ENCODE measurements at places on chromosomes 5 and 9.

DNA sequence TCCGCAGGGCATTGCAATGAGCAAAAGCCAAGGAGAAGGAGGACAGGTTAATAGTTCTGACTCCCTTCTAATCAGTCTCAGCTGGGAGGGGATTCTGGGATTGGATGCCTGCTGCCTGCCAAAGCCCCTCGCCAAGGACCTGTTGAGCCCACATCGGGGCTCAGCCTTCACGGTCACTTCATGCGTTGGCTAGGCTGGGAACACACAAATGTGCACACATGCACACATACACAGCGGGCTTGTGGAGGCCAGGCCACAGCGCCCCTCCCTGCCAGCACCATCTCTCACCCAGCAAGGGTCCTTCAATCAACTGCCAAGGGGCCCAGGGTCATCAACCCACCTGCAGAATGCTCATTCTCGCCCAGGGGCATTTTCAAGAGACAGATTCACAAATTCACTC, 113.9 kb downstream of the C5orf15 start:
- DNase-seq = no peak

DNA sequence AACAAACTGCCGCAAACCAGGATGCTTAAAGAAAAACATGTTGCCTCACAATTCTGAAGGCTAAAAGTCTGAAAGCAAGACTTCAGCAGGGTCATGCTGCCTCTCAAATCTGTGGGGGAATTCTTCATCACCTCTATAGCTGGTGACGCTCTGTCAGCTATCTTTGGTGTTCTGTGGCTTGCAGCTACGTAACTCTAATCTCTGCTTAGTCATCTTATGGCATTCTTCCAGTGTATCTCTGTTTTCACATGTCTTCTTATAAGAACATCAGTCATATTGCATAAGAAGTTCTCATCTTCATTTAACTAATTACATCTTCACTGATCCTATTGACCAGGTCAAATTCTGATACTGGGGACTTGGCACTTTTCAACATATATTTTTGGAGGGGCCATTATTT, 243.0 kb downstream of the CDH10 start:
- no peak for DNase-seq

- DNase-seq = no peak
Measured at GRCh38 chr5:107808671-107809137, 138.0 kb upstream of the EFNA5 start.

DNA sequence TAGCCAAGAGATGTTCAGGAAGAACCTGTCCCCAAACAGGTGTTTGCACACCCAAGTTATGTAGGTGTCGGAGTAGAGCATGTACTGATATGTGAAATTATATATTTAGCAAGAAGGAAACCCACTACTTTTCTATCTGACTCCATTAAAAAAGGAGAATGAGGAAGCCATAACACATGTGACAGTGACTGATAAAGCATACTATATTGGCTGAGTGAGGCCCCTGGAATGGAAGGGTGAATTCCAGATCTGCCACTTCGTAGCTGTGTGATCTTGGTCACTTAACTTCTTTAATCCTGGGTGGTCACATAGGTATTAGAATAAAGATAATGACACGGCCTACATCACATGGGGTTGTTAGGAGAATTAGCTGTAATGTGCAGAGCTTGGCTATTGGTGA, 116.0 kb upstream of the MAN2A1 start:
- DNase-seq = no peak

- DNase-seq = no peak
Measured at GRCh38 chr5:168601972-168602371, 22.8 kb upstream of the PANK3 start.

- no peak for DNase-seq
Measured at GRCh38 chr9:120742951-120743416, 28.7 kb upstream of the MEGF9 start.

GRCh38 chr5:78113689-78114264, 180.7 kb downstream of the AP3B1 start:
- no peak for DNase-seq

DNA sequence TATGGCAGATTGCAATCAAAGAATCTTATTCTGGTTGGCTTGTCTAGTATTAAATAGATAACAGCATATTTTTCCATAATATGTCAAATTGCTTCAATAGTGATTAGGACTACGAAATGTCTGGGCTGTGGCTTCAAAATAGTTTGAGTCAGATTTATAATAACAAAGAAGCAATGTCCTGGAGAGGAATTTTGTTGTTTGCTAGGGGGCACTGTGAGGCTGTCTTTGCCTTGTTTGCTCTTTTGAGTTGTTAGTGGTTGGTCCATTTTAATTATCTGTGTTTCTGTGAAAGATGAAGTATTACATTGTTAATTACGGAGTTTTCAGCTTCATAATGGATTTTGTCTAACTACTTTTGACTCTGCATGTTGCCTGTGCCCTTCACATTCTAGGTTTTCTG, 713.6 kb downstream of the TLE4 start:
- DNase-seq = peak; percentile 30

- DNase-seq = no peak
Measured at GRCh38 chr5:112174959-112175594, 244.0 kb downstream of the EPB41L4A start.

All from NCI-H446 (cell line).